ENCODE measurements at places on chromosomes 3 and 15.

DNA sequence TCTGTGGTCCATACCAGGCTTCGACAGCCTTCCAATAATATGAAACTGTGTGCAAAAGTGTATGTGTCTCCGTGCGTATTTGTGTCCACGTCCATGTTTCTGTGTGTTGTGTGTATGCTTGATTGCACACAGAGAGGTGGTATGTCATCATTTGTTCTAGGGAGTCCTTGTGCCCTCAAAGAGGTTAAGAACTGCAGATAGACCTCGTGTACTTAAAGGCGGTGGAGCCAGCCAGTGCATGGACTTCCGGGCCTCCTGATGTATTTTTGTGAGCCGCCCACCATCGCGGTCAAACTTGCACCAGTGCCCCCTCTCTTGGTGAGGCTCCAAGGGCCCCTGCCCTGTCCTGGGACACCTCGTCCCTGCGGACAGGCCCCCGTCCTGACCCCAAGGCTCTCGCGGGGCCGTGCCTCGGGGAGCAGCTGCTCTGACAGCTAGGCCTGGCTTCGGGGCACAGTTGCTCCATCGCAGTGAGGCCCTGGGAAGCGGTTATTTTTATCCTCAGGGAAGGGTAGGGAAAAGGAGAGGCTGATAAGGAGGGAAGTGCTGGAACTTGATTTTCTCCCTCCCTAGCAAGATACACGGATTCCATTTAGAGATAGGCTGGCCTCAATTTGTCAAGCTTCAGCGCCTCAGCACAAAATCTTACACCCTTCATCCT, 1.2 kb upstream of the RYK start:
- no peak for DNase-seq

DNA sequence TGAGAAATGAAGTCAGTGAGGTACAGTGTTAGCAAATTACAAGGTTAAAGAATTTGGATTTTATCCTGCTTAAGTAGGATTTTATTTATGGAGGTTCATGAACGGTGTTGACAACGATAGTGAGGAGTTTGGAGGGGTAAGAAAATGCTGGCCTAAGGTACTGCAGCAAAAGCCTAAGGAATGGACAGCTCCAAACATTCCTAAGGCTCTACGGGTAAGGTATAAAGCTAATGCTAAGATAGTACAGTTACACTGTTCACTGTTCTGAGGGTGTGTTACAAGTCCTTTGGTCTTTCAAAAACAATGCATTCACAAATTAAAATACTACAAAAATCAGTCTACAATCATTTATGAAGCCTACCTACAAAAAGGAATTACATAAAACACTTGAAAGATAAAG, 7.3 kb downstream of the MTMR10 start:
- no peak for DNase-seq

GRCh38 chr3:25429361-25430286, 1.6 kb downstream of the RARB start:
- DNase-seq = no peak

DNA sequence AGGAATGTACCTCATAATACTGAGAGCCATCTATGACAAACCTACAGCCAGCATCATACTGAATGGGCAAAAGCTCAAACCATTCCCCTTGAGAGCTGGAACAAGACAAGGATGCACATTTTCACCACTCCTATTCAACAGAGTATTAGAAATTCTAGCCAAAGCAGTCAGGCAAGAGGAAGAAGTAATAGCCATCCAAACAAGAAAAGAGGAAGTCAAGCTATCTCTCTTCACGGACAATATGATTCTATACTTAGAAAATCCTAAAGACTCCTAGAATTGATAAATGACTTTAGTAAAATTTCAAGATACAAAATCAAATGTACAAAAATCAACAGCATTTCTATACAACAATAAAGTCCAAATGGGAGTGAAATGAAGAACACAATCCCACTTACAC, 30.2 kb downstream of the OCA2 start:
- DNase-seq = no peak

GRCh38 chr15:65630760-65631159, 9.0 kb downstream of the SLC24A1 start:
- DNase-seq = no peak

DNA sequence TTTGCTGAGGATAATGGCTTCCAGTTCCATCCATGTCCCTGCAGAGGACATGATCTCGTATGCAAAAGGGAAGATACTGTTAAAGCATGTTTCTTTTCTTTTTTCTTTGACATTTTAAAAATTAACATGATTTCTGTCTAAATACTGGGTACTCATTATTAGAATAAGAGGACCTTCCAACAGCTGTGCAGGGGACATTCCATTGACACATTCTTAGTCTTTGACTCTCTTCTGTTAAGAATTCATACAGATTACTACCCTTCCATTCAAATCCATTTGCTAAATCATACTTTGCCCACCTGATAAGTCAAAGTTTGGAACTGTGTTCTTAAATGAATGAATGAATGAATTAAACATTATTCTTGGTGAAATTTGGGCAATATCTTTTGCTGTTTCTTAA, 5.1 kb upstream of the CP start:
- no peak for DNase-seq

DNA sequence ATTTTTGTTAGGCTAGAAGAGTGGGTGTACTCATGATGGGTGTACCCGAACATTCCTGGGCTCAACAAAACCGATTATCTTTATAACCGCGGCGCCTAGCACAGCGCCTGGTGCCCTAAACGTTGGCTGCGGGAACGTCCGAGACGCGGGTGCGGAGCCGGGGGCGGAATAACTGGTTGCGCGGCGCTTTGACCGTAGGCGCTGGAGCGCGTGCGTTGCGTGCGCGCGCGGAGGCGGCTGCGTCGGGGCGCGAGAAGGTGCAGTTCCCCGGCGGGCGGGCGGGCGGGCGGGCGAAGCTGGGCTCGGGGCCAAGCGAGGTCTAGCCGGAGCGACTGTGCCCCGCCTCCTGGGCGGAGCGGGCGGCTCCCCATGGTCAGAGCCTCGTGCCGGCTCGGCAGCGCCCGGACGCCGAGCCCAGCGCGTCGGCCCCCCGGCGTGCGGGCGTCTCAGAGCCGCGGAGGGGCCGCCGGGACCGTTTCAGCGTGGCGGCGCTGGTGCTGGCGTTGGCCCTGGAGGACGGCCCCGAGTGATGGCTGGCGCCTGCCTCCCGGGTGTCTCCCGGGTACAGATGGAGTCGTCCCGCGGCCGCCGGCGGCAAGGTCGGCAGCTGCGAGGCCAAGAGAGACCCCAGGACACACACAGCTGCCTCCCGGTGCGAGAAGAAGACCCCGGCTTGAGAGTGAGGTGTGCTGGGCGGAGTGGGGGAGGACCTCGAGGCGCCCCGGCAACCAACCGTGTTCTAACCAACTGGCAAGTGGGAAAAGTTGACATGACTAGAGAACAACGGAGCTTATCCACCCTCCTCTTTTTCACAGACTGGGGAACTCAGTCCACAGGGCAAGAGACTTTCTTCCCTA, at the start of gene PLAAT1:
Gene PLAAT1, plus strand, starts transcription at position 373 of the 857 bp plus-strand sequence. CDS start 14,429 bp downstream, outside the sequence.
- peak; percentile 34 for DNase-seq

GRCh38 chr15:87764461-87765240, 491.9 kb downstream of the NTRK3 start:
- peak; percentile 2 for DNase-seq

DNA sequence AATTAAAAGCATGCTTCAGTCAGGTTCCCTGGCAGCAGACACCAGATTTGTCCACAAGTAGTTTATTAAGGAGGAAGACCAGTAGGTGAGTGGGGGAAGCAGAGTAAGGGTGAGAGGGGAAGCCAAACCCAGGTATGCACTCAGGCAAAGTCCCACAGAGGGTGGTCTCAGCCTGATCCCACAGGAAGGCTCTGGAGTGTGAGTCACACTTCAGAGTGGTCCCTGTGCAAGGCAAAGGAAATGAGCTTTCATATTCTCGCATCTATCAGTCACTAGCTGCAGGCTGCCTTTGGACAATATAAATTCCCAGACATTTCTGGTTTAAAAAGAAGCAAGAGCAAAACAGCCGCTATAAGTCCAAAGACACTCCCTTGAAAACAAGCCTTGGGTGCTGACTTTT, 78.5 kb downstream of the TRANK1 start:
- no peak for DNase-seq

DNA sequence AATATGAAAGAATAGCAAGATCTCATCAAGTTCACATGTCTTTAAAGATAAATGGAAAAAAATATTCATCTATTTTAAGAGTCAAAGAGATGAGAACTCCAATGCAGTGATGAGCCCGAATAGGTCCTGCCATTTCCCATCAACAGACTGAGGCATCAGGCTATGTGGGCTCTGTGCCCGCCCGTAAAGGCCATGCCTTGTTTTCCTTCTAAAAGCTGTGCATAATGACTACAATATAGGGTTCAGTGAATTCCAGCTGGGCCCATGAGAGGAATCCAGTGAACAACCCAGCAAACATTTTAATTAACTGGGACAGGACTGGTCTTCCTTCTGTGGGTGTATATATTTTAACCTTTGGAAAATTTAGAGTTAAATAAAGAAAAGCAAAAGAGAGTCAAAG, 44.6 kb downstream of the RASGRP1 start:
- DNase-seq = peak; percentile 70

DNA sequence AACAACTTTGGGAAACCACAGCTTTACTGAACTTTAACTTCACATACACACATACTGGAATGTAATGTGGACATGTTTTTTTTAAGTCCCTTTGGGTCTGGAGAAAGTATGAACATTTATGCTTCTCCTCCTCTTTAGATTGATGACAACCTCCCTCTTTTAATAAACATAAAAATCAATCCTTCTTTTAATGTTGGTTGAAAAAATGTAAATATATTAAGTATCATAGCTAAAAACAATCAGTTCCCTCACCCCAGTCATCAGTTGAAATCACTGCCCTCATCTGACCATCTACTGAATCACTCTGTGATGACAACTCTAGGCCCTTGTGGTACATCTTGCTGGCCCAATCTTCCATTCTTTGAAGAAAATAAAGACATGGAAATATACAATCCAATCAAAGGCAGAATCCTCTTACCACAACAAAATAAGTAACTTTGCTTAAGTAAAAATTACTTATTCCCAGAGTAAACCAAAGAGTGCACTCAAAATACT, 6.4 kb downstream of the AAGAB start:
- DNase-seq = no peak

DNA sequence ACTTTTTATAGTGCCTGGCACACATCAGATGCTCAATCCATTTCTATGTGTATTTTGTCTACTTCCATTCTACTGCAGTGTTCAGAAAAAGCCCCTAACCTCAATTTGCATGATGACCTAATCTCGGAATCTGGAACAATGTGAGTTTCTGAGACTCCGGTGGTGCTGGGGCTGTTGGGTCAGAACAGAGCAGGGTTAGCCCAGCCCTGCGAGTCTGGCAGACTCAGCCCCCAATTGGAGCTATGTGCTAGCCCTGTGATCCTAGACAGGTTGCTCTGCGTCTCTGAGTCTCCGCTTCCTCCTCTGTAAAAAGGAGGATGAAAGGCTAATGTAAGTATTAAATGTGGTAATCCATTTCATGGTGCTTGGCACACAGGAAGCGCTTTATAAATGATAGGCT, 95.0 kb upstream of the ICE2 start:
- DNase-seq = no peak

- no peak for DNase-seq
Observed at GRCh38 chr3:149663966-149664365, 6.1 kb upstream of the WWTR1 start.

All from G401 (cell line).